ENCODE measurements at places on chromosomes 3 and 15. TPM values are rescaled to one million over a fixed set of nuclear protein-coding genes. Genes with fewer than 3 reads are reported as not detected.

Gene GOLGA8N
- 1.3 TPM for total RNA-seq

Gene THSD4
- total RNA-seq = 23.0 TPM

Gene BMF
- 1.1 TPM for total RNA-seq

Gene ARRDC4
- 0.19 TPM for total RNA-seq

Gene PRSS50
- total RNA-seq = not detected

Gene ITGB5
- 400 TPM for total RNA-seq
